ENCODE measurements at places on chromosomes 16 and 17. TPM values are rescaled to one million over a fixed set of nuclear protein-coding genes. Genes with fewer than 3 reads are reported as not detected.

DNA sequence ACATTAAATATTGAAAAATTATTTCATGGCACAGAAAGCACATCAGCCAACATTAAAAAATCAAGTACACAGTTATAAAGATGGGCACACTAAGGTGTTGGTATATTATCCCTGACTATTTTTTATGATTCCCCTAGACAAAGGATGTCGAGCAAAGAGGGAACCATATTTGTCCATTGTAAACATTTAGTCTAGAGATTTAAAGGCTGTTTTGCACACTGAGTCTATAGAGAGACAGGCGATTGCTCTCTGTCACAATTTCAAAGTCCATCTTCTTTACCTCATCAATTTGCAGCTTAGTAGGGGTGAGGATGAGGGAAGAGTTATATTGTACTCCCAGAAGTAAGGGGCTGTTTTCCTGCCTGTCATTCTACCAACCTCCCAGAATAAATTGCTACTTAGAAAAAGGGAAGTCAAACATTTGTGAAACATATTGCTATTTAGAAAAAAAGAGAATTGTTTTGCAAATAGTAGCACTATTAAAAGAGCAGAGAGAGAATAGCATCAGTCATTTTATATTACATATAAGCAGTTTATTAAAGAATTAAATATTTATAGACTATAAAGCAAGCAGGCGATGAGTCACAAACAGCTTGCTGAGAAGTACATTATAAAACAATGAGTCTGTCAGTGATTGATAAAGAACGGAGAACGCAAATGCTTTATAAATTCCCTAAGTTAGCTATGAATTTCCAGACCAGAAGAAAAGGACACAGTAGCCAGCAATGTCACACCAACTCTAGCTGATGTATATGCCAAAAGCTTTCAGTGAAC is 270.6 kb upstream of the PMFBP1 start:
- no peak for DNase-seq

- DNase-seq, result no peak
Measured at GRCh38 chr16:2938206-2938605, 25.9 kb upstream of the KREMEN2 start.

- DNase-seq, result no peak
Measured at GRCh38 chr17:16027708-16028584, 28.3 kb downstream of the TTC19 start.

GRCh38 chr16:60636117-60636516 is 1400.1 kb downstream of the CDH8 start:
- no peak for DNase-seq

DNA sequence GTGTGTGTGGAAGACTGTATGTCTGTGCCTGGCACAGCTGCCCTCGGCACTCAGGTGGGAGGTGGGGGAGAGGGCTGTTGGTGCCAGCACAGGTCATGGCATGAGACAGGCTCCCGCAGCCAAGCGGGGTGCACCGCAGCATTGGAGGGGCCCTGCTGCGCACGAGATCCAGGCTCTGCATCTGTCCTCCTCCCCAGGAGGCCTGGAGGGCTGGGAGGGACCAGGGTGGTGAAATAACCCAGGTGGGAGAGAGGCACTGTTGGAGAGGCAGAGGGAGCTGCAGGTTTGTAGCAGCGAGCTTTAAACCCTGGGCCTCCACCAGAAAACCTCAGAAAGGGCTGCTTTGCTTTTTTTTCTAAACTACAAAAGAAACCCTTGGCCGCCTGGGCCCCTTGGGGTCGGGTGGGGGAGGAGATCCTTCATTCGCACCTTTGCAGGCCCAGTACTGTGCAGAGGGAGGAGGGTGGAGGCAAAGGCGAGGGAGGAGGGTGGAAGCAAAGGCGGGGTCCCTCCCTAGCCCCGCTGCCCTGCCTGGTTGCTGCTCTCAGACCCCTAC is 241.7 kb downstream of the SEC14L1 start:
- no peak for DNase-seq

DNA sequence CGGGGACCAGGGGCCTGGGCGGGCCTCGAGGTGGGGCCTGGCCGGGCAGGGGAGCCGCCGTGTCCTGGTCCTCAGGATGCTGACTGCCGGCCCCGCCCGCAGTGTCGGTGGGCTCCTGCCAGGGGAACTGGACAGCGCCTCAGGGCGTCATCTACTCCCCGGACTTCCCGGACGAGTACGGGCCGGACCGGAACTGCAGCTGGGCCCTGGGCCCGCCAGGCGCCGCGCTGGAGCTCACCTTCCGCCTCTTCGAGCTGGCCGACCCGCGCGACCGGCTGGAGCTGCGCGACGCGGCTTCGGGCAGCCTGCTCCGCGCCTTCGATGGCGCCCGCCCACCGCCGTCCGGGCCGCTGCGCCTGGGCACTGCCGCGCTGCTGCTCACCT is 2.3 kb upstream of the PAQR4 start:
- DNase-seq, result no peak

GRCh38 chr16:16133943-16134604 is 89.2 kb downstream of the ABCC6 start:
- no peak for DNase-seq

DNA sequence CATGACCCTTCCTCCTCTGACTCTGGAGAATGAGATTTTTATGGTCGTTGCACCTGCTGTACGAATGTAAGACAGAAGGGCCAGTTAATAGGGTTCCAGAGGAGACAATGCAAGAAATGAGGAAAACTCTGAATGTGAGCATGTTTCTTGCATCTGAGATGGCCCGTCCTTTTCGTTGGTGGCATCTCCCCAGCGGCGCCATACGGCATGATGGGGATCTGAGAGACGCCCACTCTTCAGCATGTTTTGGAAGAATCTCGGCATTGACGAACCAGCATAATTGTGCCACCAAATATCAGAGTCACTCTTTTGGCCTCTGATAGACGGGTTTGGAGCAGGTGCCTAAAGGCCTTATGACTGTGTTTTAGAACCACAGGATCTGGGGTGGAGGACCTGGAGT is 126.5 kb upstream of the RCVRN start:
- DNase-seq, result no peak

DNA sequence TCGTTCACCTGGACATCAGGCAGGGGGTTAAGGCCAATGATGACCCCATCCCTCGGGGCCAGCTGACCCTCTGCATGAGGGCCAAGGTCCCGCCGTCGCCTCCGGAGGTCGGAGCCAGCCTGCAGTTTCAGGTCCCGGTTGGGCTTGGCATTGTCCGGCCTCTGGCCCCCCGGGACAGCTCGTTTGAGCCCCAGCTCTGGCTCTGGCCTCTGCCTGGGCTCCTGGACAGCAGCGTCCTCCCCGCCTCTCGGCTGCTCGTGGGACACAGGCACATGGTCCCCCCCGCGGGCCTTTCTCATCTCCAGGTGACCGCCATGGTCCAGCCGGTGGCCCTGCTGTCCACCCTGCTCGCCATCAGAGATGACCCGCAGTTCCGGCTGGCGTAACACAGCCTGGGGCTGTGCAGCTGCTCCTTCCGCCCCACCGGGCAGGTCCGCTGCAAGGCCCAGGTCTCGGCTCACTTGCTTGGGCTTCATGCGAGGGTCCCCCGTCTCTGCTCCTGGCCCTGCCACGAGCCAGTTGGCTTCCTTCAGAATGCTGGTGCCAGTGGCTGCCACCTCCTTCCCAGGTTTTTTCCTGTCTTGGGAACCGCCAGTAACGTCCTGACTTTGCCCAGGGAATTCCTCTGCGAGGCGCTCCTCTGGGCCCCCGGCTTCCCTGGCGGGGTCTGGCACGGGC is 6.7 kb downstream of the NDUFAF8 start:
- DNase-seq, result no peak

- peak; percentile 89 for DNase-seq
Measured at GRCh38 chr17:77247048-77247541, 106.3 kb downstream of the SEC14L1 start.

- DNase-seq, result peak; percentile 39
Measured at GRCh38 chr17:57033296-57033695, 51.8 kb upstream of the AKAP1 start.

GRCh38 chr17:66682283-66682682 is 152.6 kb upstream of the CACNG5 start:
- DNase-seq, result no peak

- DNase-seq, result peak; percentile 45
Measured at GRCh38 chr17:34998205-34998604, 17.9 kb downstream of the LIG3 start.

DNA sequence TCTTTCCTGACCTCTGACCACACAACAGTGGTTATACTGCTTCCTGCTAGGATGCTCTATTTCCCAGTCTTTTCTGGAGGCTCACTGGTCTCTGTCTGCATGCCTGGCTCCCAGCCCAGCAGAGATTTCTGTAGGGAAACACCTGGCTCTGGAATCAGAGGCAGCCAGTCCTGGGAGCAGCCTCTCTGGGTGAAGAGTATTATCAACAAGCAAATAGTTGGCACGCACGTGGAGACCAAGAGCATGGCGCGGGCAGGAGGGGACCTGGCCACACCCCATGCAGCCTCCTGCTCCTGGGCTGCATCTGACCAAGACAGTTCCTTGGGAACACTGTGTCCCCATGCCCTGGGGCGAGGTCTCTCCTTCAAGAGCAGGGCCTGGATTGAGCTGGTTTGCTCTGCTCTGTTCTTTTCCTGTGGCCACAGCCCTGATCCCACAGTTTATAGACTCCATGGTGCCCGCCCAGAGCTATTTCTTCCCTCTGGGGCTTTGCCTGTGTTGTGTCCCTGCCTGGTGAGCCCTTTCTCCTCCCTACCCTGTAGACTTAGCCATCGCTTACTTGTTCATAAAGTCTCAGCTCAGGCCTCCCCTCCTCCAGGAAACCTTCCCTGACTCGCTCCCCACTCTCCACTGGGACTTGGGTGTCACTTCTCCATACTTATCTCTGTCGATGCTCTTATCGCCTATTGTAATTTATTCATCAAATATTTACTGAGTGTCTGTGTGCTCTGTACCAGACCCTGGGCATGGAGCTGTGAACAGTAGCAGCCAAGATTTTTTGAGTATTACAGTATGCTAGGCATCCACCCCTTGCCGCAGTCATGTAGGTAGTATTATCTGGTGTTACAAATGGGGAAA is 60.6 kb downstream of the SCNN1B start:
- peak; percentile 36 for DNase-seq

- DNase-seq, result peak; percentile 86
Measured at GRCh38 chr16:85153656-85154091, 41.4 kb upstream of the CIBAR2 start.

- DNase-seq, result no peak
Measured at GRCh38 chr16:89020068-89020924, 43.3 kb upstream of the CBFA2T3 start.

- DNase-seq, result no peak
Measured at GRCh38 chr17:27975146-27976011, 67.1 kb upstream of the NLK start.

- no peak for DNase-seq
Measured at GRCh38 chr17:72743037-72743467, 349.4 kb downstream of the SLC39A11 start.

DNA sequence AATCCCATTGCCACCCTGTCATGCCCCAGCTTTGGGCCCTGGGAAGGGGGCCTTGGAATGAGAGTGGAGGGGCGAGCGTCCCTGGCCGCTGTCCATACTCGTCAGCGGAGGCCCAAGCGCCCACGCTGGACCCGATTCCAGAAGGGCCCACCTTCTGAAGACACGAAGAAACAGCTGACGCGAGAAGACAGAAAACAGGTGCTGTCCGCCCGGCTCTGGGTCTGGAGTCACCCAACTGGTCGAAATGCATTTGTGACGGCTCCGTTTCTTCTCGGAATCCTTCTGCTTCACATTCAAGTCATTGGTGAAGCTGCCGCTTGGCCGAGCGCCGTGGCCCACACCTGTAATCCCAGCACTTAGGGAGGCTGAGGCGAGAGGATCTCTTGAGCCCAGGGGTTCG is 52.9 kb upstream of the PVALEF start:
- DNase-seq, result peak; percentile 62

DNA sequence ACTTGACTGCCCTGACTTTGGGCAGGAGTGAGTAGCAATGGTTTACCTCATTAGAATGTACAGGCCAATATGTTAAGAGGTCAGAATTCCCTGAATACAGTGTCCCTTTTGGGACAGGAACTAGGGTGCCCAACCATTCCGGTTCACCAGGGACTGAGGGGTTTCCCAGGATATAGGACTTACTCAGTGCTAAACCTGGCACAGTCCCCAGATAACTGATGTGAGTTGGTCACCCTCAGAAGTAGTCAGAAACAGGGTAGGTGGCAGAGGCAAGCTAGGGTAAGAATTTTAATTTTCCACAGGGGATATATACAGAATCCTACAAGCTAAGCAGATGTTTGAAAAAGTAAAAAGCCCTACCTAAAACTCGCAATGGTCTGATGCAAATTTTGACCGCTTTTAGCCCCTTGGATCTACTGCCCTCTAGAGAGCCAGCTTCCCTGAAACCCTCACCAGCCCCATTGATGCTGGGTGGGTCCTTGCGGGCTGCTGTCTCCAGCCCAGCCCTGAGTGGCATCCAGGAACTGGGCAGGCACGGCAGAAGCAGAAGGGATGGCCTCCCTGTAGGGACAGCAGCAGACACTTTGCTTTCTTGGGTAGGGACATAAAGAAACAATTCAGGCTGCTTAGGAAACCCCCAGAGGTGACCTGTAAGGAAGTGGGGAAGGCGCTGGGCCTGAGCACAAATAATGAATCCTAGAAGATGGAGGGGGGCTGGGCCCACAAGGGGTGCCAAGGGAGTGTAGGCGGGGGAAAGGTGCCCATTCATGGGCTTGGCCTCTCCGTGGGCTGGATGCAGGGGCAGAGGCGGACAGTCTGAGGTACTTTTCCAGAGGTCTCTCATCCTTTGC is 434.8 kb downstream of the SLC39A11 start:
- DNase-seq, result no peak

DNA sequence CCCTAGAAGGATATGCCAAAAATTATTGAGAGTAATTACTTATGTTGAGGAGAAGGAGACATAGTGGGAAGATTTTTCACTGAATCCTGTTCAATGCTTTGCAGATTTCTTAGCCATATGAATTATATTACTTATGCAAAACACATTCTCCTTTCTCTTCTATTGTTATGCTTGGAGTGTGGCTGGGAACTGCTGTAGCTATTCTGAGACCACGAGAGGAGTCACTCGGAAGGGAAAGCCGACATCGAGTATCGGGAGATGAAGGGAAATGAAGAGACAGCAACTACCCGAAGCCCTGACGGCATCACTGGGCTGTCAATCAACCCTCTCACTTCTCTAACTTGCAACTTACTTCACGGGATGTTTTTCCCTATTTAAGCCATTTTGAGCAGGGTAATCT is 39.6 kb downstream of the STX8 start:
- peak; percentile 55 for DNase-seq

GRCh38 chr17:5958850-5959249 is 111.3 kb upstream of the WSCD1 start:
- no peak for DNase-seq

- DNase-seq, result no peak
Measured at GRCh38 chr17:55681342-55681700, 41.3 kb downstream of the TMEM100 start.

- DNase-seq, result no peak
Measured at GRCh38 chr16:66935314-66936011, at the start of gene CES2. Gene CES2, plus strand, starts transcription at chr16:66935516. Its CDS starts 120 bp downstream, at chr16:66935636.

- no peak for DNase-seq
Measured at GRCh38 chr16:15457958-15458357, 23.6 kb downstream of the BMERB1 start.

- peak; percentile 75 for DNase-seq
Measured at GRCh38 chr16:1414532-1415260, at the start of gene UNKL. Gene UNKL, minus strand, starts transcription at chr16:1414704. Its CDS starts 13 bp downstream, at chr16:1414691.

The TMEM235 gene
- total RNA-seq, result 0.04 TPM

The SCRN2 gene
- 33.8 TPM for total RNA-seq

The CHST4 gene
- total RNA-seq, result 0.04 TPM

The KCNH4 gene
- not detected for total RNA-seq

The SYT17 gene
- 3.1 TPM for total RNA-seq

The OR3A2 gene
- total RNA-seq, result 0.04 TPM

The MYLK3 gene
- total RNA-seq, result 14.8 TPM

The AGRP gene
- total RNA-seq, result not detected

The PRAC2 gene
- total RNA-seq, result not detected

The DHRS13 gene
- total RNA-seq, result 5.2 TPM

The NLRP1 gene
- total RNA-seq, result 63.9 TPM

The SREBF1 gene
- total RNA-seq, result 16.1 TPM
